Activated CD4-positive, alpha-beta T cell treated with anti-CD3 and anti-CD28 coated beads, Interleukin-2, amount 10 ng/mL, durations not matched to agents 24 days and 14 days (primary cell): ENCODE measurements at places on chromosomes 5 and 9. TPM values are rescaled to one million over a fixed set of nuclear protein-coding genes. Genes with fewer than 3 reads are reported as not detected.

The PLPPR1 gene
- not detected in 2 replicates for total RNA-seq

DNA sequence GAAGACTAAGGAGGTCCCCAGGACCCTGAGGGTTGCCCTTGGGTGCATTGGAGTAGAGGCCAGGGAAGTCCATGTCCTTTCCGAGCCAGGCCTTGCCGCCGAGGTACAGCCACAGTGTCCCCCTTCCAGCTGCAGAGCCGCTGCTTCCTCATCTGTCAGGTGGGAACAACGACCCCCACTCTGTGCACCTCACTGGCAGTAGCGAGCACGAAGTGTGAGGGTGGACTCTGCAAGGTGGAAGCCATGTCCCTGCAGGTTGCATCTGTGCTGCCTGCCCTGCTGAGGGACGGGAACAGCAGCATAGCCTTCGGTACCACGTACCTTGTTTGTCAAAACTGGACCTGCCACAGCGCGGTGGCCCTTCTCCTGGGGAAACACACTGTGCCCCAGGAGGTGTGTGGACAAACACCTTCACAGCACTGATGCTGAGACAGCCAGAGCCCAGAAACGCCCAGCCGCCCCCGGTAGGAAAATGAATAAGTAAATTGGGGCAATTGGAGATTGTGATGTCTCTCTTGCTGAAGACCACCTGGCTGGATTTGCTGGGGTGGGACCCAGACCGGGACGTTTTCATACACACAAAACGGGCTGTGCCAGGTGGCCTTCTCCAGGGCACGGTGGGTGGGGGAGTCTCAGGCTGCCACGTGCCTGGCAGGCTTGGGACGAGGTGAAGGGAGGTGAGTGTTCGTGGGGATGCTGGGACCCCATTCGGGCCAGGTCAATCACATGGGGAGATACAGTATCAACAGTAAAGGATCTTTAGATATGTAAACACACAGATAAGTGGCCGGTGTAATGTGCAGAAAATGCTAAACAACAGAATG, 157.3 kb downstream of the RXRA start:
- no peak overlapping the region for H3K4me3 ChIP-seq
- no peaks in the 10 kb centered on the region for H3K36me3 ChIP-seq
- no peaks in the 10 kb centered on the region for H3K4me1 ChIP-seq
- no peak overlapping the region for H3K27ac ChIP-seq
- DNase-seq = no peak

DNA sequence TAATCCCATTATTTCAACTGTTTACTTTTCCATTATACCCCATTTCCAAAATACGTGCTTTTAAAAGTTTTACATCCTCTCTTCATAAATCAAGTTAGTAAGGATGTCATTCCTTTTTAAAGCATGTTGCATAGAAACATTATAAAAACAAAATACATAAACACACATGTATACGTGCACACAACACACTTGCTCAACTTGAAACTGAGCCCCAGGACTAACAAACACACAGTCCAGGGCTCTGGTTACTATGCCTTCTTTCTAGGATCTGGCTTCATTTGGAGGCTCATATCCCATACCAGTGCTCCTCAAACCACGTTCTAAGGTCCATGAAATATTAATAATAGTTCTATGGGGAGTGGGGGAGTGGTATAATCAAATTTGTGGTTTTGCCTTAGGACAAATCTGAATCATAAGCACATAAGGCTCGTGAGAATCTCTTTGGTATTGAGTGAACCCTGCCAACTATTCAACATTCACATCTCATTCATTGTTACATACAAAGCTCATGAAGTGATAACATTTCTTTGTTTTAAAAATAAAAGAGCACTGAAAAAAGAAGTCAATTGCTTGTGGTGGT, 55.2 kb downstream of the NFIB start:
- no peak for DNase-seq
- no peaks in the 10 kb centered on the region for H3K36me3 ChIP-seq
- no peaks in the 10 kb centered on the region for H3K4me1 ChIP-seq
- no peak overlapping the region for H3K27ac ChIP-seq
- no peak overlapping the region for H3K4me3 ChIP-seq

DNA sequence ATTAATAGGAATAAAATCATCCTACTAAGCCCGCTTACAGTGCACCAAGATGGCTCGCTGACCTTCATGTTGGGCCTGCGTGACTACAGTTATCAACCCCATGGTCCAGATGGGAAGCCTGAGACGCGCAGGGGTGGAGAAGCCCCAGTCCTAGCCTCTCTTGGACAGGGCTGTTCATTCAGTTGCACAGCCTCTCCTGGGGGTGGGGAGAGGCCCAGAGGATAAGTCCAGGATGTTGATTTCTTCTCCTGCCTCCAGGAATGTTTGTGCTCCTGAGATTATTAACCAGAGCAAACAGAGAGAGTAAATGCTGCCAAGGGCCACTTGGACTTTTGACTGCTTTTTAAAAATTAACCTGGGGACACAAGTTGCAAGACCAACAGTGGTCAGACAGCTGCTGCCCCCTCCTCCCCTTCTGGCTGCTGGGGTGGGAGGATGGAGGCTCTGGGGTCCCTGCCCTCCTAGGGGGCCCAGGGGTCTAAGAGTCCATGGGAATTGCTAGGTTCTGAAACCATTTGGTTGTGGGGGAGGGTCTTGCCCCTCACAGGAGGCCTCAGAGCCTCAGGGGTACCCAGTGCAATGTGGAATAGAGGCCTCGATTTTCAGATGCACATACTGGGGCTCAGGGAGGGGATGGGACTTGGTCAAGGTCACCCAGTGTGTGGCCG, 2.8 kb upstream of the AMBP start:
- H3K4me3 ChIP-seq = no peak overlapping the region
- H3K27ac ChIP-seq = no peak overlapping the region
- peaks cover 2% of the 10 kb centered on the region for H3K4me1 ChIP-seq
- H3K27me3 ChIP-seq = peaks cover 3% of the 10 kb centered on the region
- no peak for DNase-seq

- H3K36me3 ChIP-seq = peaks cover 75% of the 10 kb centered on the region
- no peak overlapping the region for H3K27ac ChIP-seq
- peaks cover 16% of the 10 kb centered on the region for H3K4me1 ChIP-seq
- no peaks in the 10 kb centered on the region for H3K27me3 ChIP-seq
Measured at GRCh38 chr5:140671472-140672125, 1.8 kb downstream of the DND1 start.

DNA sequence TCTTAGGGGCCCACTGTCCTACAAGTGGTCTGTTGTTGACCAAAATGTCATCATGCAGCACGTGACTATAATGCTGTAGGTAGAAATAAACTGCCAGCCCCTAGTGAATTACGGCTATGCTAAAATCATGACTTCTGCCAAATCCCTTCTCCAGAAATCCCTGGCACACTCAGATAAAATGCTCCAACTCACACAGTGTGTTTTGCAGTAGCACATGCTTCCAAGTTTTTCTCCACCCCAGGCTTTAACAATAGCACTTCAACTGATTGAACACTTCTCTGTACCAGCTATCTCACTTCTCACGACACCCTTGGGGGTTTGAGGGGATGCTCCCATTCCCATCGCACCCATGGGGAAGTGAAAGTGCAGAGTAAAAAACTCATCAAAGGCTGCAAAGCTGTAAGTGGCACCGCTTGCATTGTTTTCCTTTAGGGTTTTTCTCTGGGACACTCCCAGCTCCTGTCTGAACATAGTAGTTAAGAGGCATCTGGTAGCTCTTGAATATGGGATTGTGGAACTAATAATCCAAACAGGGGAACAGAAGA, 151.0 kb upstream of the SLC24A2 start:
- H3K36me3 ChIP-seq = no peaks in the 10 kb centered on the region
- no peak for DNase-seq
- peaks cover 10% of the 10 kb centered on the region for H3K27me3 ChIP-seq
- no peak overlapping the region for H3K27ac ChIP-seq
